Peyer's patch (tissue), 4 donors: ENCODE measurements at places on chromosomes 13 and 19.

DNA sequence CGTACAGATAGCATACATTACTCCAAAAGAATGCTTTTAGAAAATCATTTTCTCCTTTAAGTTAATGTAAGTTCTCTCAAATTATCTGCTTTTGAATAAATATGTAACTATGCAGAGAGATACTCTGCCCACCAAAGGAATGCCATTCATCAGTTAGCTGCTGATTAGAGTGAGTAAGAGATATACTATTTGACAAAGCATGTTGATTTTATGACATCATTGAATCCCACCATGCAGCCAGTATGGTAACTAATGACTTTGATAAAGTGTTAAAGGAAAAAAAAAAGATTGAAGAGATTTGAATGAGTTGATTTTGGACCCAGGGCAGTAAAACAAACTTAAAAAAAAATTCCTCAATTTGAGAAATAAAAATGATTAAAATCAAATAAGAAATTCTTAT is 521.5 kb downstream of the SLITRK6 start:
- DNase-seq: no peak

DNA sequence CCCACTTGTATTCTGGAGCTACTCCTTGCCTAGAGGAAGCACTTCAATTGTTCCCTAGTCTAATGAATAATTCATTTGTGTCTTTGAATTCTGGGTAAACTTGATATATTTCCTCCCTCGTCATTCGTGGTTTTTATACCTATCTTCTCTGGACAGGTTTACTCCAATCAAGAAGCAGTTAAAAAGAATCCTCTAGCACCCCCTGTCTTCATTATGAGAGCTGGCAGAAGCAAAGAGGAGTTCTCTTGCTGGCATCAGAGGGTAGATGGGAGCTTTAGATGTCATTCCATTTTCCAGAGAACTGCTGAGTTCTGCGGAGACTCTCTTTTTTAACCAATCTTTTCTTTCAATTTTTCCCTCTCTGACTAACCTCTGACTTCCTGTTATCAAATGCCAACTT is 627.7 kb downstream of the FGF9 start:
- DNase-seq: no peak

DNA sequence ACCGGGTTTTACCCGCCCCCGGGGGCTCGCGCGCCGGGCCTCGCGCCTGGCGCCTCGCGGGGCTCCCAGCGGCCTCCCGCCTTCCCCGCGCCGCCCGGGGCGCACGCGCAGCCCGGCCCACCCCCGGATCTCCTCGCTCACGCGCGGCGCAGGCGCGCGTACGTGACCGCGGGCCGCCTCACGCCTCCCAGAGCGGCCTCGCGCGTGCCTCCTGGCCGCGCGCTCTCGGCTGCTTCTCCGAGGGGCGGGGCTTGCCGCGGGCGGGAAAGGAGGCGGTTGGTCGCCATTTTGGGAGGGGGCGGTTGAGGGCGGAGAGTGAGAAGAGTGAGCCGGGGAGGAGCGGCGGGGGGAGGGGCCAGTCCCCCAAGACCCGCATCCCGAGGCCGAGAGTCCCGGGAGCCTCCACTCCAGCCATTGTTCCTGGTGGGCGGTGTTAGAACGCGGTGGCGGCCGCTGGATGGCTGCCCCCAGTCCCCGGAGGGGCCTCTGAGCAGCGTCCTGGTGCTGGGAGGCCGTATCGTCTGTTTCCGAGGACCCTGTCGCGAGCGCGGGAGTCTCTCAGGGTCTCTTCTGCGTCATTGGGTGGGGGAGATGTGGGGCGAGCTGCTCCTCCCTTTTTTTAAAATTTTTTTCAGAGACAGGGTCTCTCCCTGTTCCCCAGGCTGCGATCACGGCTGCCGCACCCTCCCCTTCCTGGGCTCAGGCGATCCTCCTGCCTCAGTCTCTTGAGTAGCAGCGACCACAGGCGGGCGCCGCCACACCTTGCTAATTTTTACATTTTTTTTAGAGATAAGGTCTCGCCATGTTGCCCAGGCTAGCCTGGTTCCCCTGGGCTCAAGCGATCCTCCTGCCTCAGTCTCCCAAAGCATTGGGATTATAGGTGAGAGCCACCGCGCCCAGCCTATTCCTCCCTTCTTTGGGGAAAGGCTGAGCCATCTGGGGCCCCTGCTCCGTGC is at the start of gene ZNF541:
Gene ZNF541, minus strand, starts transcription at position 78 of the 956 bp plus-strand sequence. CDS start 17,292 bp downstream, outside the sequence.
- peak; percentile 63 for DNase-seq

DNA sequence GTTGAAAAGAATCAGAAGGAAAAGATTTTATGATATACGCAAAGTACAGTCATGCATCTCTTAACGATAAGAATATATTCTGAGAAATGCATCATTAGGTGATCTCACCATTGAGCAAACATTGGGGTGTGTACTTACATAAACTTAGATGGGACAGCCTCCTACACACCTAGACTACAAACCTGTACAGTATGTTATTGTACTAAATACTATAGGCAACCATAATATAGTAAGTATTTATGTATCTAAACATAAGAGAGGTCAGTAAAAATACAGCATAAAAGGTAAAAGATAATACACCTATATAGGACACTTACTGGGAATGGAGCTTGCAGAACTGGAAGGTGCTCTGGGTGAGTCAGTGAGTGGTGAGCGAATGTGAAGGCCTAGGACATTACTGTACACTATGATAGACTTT is 254.6 kb downstream of the SPRY2 start:
- DNase-seq: no peak

DNA sequence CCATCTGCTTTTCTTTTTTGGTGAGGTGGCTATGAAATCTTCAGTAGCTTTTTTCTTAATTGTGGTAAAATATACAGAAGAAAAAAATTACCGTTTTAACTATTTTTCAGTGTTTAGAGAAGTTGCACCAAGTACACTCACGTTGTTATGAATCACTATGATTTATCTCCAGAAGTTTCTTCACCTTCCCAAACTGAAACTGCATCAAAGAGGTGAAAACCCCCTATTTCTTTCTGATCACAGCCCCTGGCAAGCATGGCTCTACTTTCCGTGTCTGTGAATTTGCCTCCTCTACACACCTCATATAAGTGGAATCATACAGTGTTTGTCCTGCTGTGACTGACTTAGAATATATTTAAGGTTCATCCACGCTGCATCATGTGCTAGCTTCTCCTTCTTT is 15.6 kb upstream of the SIGLEC10 start:
- DNase-seq: no peak
